ENCODE measurements at places on chromosomes 13 and 19. TPM values are rescaled to one million over a fixed set of nuclear protein-coding genes. Genes with fewer than 3 reads are reported as not detected.

ZNF616 gene
- total RNA-seq, result 12.6 TPM

MISP gene
- 1.2 TPM for total RNA-seq

B3GNT3 gene
- 4.8 TPM for total RNA-seq

ACTMAP gene
- total RNA-seq, result 4.8 TPM

GRIN3B gene
- total RNA-seq, result not detected

ERFL gene
- total RNA-seq, result not detected

SYNGR4 gene
- not detected for total RNA-seq

Data from lower leg skin (tissue), 4 donors.